ENCODE measurements at places on chromosomes 3 and 15.

DNA sequence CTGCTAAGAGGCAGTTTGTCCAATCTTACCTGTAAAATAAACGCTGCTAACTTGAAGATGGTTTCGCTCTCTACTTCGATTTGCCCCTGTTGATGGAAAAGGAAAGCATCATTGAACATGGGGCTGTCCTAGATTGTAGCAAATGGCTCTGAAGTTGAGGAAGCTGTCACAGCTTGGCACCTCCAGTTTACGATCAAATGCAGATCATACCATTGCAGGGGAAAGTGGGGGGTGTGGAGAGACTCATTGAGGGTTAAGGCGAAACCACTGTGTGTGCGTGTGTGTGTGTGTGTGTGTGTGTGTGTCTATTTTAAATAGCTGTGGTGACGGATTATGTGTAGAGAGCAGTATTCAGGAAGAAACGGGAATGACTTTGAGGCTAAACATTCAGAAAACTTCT is 127.6 kb upstream of the LMOD3 start:
- DNase-seq = peak; percentile 28

DNA sequence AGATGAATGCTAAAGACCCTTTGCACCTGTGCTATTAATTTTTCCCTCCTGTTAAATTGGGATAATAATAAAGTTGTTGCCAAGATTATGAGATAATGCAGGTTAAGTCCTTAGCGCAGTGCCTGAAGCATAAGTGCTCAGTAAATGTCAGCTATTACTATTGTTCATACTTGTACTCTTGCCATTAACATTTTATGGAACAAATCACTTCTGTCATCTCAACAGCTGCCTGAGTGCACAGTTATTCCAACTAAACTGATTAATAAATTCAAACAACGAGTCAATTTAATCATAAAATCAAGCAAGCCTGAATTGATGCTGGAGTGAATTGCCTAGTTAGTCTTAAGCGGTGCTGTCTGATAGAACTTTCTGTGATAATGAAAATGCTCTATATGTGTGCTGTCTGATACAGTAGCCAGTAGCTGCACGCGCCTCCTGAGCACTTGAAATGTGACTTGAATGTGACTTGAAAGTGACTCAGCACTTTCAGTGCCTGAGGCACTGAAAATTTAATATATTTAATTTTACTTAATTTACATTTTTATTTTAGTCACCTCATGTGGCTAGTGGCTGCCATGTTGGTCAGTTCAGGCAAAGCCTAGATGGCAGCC is 198.7 kb upstream of the PFN2 start:
- DNase-seq = no peak

DNA sequence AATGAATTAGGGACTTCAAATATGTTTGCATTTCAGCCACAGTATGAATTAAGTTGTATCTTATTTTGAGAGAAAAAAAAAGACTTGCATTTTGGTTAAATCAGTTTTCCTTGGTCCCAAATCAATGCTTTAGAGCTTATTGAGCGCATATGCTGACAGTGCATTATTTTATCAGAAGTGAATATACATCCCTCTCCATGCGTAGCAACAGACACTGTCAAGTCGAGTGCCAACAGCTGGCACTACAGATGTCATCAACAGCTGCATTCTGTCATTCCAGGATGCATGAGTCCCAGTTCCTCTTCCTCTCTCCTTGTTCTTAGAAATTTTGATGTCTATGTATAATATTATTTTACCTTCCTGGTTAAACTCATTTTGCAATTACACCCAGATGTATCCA is 156.1 kb upstream of the FOXB1 start:
- no peak for DNase-seq

DNA sequence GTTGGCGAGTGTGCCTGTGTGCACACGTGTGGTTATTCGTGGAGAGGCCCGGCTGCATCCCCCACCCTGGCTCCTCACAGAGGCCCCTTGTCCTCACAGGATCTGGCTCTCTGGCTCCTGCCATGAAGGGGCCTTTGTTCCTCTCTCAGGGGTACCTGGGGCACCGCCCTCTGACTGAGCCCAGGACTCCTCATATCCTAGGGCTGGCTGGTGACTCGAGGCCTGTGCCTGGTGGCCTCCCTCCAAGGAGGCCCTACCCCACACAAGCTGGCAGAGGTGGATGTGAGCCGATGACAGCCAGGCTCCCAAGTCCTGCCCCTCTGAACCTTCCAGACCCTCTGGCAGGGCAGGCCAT is 10.0 kb downstream of the PRKCD start:
- DNase-seq = no peak

Measured in T-cell (primary cell).